ENCODE measurements at places on chromosomes 4 and X. TPM values are rescaled to one million over a fixed set of nuclear protein-coding genes. Genes with fewer than 3 reads are reported as not detected.

The NMU gene
- 1.7 TPM for total RNA-seq

The SLITRK4 gene
- 3.4 TPM for total RNA-seq

The ODAPH gene
- total RNA-seq, result not detected

The REELD1 gene
- not detected for total RNA-seq

The TRPC5OS gene
- total RNA-seq, result not detected

The RASGEF1B gene
- total RNA-seq, result 0.10 TPM

The ATP6AP2 gene
- total RNA-seq, result 130 TPM

The FGFBP1 gene
- not detected for total RNA-seq

The HSPA4L gene
- 6.9 TPM for total RNA-seq

The HSD17B13 gene
- total RNA-seq, result not detected

The GYPE gene
- total RNA-seq, result 0.29 TPM
